ENCODE measurements at places on chromosomes 3 and 15.

DNA sequence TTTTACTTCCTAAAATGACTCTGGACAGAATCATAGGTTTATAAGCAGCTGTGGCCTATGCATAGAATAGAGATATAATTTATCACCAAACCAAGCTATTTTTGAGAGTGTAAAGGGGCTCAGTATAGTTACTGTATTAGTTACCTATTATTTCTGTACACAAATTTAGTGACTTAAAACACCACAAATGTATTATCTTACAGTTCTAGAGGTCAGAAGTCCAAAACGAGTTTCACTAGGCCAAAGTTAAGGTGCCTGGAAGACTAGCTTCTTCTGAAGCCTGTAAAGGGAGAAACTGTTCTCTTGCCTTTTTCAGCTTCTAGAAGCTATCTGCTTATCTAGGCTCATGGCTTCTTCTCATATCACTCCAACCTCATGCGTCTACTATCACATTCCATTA lies 30.1 kb downstream of the CCDC54 start:
- DNase-seq, result no peak

DNA sequence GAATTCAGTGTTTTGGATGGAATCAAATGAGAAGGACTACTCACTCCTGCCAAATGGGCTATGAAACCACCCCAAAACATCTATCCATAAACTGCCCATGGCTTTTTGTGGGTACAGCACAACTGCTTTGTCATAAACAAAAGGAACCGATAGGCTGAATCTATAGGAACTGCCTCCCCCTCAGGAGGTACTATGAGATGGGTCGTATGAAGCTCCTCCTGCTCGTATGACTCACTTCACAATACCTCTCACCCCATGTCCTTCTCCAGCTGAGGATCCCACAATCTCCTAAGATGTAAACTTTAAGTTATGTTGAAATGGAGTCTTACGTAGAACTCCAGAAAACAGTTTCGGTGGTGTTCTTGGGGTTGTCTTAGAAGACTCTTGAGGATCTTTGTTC lies 129.9 kb upstream of the SAMMSON start:
- no peak for DNase-seq

DNA sequence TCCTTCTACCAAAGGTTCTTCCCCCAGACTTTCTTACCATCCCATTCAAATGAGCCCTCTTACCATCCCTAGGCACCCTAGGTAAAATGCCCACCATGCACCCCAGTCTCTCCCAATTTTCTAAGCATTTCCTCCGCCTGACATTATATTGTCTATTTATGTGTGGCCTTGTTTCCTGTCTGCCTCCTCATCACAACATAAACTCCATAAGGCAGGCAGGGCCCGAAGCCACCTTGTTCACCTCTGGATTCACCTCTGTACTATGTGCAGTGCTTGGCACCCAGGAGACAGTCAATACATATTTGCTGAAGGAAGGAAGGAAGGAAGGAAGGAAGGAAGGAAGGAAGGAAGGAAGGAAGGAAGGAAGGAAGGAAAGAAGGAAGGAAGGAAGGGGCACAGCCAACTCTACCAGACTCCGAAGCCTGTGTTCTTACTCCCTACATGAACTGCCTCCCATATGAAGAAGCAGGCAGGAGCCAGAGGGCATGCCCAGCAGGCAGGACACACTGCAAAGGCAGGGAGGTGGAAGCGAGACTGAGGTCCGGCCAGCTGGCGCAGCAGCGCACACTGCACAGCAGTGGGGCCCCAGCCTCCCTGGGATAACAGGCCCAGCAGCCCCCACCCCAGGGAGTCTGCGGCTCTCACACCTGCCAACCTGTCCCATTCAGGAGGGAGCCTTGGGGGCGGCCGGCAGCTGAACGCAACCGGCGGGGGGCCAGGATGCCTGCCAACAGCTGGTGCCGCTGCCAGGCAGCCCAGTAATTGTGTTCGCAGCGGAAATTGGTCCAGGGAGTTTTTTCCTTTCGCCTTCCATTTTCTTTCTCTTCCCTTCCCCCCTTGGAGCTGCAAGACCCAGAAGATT lies 106.0 kb upstream of the LINGO1 start:
- DNase-seq, result no peak

- DNase-seq, result no peak
Observed at GRCh38 chr15:68228143-68228970, 1.2 kb downstream of the CLN6 start.

- no peak for DNase-seq
Observed at GRCh38 chr15:46467041-46467440, 832.2 kb downstream of the SQOR start.

Data from activated naive CD4-positive, alpha-beta T cell treated with anti-CD3 and anti-CD28 coated beads, Interleukin-2, amount 10 ng/mL, durations not matched to agents 7 days and 5 days (primary cell).